ENCODE measurements at places on chromosomes 11 and 22.

- DNase-seq = no peak
These were observed 17.3 kb downstream of the TRMU start for GRCh38 chr22:46352691-46353386.

DNA sequence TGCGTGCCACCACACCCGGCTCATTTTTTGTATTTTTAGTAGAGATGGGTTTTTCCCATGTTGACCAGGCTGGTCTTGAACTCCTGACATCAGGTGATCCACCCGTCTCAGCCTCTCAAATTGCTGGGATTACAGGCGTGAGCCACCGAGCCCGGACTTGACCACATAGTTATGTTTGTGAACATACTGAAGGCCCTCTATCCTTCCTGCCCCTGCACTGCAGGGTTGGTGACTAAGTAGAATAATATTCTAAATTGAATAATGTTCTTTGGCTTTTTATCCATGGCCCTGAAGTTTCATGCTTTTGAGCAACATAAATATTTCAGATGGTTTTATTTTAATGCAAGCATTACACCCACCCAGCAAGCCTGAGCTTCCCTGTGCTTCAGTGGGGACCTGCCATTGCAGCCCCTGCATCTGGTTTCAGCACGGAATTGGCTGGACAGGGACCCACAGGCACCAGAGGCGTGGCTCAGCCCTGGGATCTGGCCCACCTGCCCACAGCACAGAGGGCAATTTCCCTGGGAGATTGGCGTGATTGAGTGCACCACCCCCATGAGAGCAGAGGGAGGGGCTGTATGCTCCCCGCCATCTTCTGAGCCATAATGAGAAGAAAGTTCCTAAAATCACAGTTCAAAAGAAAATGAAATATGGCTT, 460.5 kb downstream of the BRD1 start:
- peak; percentile 7 for DNase-seq

DNA sequence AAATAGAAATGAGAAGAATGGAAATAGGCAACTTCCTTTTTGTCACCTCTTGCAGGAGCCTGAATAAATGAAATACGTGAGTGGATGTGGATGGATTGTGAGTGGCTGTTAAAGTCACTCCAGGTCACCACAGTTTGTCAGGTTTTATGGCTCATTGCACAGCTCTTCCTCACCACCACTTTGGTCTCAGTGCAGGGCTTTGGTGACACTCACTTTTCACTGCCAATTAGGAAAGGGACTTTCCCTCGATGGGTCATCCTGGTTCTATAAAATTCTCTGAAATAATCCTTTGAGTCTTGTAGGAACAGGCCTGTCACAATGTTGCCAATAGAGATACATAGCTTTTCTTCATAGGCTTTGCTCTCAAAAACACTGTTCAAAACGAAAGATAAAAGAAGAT, 172.4 kb upstream of the C11orf87 start:
- DNase-seq = no peak

GRCh38 chr11:80727315-80727714, 1286.5 kb upstream of the TENM4 start:
- no peak for DNase-seq

- DNase-seq = no peak
These were observed 62.1 kb upstream of the HMGXB4 start for GRCh38 chr22:35195226-35195625.

- no peak for DNase-seq
These were observed 18.9 kb upstream of the PISD start for GRCh38 chr22:31680861-31681341.

GRCh38 chr22:47710135-47710534, 947.7 kb downstream of the TBC1D22A start:
- DNase-seq = no peak

DNA sequence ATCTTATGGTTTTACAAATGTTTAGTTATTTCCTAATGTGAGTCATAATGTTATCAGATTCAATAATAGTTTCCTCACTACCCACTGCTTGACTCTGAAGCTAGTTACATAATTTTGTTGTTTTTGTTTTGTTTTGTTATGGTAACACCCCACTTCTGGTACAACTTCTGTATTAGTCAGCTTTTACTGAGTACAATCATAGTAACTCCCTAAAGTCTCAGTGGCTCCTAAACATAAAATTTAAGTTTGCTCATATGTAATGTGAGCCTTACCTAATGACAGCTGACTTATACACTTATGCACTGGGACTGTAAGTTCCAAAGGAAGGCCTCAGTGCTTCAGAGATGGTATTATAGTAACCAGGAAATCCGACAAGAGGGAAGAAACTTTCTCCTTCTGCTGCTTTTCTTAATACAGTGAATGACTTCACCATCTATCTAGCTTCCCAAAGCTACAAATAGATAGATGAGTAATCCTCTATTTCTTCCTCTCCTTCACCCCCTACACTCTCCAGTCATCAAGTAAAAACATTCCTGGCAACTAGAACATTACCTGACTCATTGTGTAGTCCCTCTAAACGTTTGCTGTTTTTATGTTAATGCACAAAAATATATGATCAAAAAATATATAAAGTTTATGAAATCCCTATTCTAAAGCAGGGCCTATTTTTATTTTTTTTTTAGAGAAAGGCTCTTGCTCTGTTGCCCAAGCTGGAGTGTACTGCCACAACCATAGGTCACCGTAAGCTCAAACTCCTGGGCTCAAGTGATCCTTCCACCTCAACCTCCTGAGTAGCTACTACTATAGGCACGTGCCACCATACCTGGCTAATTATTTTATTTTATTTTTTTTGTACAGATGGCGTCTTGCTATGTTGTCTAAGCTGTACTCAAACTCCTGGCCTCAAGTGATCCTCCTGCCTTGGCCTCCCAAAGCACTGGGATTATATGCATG, 563.0 kb downstream of the SOX6 start:
- no peak for DNase-seq

DNA sequence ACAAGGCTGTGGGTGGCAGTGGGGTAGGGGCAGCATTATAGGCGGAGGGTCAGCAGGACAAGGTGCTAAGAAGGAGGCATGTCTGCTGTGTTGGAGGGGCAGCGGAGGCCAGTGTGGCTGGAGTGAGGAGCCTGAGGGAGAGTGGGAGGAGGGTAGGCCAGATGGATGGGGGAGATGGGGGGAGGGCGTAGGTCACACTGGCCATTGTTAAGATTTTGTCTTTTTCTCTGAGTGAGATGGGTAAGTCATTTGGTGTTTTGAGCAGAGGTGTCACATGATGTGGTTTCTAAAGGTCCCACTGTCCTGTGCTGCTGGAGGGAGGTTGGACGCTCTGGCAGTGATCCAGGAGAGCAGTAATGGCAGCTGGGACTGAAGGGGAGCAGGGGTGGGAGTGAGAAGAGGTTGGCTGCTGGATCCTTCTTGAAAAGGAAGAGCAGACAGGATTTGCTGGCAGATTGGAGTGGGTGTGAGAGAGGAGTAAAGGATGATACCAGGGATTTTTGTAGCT, 9.8 kb downstream of the PPP6R3 start:
- DNase-seq = no peak

DNA sequence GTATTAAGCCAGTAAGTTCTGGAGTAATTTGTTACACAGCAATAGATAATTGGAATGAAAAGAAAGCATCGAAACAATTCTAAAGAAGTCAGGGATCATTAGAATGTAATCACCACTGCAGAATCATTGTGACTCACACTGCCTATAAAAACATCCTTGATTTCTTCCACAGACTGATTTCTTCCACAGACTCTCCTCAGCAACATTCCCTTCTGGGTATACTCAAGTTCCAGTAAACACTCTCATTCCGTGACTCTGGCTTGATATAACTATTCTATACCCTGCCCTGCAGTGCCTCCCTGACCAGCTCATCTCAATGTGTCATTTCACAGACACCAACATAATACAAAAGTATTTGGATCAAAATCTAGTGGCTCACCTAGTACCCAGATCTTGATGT, 120.5 kb downstream of the BBOX1 start:
- no peak for DNase-seq

GRCh38 chr22:20109411-20110358, 6.2 kb upstream of the RANBP1 start:
- DNase-seq = no peak

DNA sequence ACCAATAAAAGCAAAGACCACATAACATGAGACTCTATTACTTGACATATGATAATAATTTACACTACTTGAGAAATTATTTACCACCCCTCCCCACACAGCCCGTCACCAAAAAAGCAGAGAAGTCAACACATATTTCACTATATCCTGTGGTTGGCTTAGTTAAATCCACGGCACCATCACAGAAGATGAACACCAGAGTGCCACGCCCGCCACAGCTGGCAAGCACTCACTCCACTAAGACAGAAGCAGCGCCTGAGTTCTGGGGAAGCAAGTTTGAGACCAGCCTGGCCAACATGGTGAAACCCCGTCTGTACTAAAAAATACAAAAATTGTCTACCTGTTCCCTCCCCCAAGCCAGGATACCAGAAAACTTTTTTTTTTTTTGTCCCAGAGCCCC, 53.1 kb downstream of the PACSIN2 start:
- DNase-seq = no peak

DNA sequence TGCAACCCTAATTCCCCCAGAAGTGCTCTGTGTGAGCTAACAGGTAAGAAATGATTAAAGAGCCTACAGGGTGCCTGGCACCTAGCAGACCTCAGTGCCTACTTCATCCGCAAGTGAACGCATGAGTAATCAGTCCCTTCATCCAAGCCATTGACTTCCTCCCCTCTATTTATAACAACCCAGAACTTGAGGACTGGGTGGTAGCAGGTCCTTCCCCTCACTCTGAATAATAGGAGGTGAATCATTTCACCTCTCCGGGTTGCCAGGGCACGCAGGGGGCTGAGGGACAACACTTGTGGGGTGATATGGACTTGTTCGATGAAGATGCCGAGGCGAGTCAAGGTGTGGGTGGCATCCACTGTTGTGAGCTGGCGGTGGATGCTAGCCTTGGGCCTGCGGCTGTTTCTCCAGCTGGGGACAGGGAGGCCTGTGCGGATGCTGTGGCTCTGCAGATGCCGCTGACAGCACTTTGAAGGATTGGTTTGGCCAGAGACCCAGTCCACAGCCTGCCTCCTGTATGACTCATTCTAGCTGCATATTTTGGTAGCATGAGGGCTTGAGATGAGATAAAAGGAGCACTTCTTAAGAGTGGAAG, 11.7 kb upstream of the SORL1-AS1 start:
- peak; percentile 90 for DNase-seq

GRCh38 chr11:12380565-12381325, 3.4 kb downstream of the PARVA start:
- no peak for DNase-seq

DNA sequence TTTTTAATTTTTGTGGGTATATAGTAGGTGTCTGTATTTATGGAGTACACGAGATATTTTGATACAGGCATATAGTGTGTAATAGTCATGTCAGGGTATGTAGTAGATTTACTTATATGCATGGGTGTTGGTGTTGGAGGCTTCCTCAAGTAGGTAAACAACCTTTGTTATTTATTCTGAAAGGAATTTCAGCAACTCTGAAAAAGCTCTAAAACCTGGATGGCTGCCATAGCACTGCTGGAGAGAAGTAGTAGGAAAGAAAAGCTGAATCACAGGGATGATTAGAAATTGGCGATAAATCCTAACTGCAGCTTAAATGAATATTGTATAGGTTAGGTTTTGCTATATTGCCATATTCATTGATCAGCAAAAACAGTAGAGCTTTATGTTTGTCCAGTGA, 44.4 kb upstream of the ST14 start:
- DNase-seq = no peak

DNA sequence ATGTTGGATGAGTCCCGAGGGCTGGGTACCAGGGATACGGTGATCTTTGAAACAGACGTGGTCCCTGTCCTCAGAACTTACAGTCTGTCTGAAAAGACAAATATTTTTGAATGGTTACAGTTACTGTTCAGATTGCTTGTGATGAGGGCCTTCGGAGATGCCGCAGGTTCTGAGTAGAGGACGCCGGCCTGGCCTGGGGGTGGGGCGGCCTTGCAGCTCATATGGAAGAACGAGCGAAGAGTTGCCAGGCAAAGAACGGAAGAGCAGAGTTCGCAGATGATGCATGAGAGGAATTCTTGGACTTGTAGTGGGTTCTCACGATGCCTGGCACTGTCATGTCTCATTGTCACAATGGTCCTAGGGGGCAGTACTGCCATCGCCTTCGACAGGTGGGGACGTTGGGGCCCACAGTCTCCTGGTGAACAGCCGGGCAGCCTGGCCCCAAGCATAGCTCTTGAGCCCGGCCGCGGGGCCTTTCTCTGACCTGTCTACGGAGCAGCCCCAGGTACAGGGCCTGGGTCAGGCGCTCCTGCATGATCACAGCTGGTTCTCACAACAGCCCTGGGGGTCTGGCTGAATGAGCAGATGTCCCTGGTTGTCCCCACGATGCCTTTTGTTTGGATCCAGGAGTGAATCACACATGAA, 60.9 kb upstream of the PARVG start:
- DNase-seq = no peak

DNA sequence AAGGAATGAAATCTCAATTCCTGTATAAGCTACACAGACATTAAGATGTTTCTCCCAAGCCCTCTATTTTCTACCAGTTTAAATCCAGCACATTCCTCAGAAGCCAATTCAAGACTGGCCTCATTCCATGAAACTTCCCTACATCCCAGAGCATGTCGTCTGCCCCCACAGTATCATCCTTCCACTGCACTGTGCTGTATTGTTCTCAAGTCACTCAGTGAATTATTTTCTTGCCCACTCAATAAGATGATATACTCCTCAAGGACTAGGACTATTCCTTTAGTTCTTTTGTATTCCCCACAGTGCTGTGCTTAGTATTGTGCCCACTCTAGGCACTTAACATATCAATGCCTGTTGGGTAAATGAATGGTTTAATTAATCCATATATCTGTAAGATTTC, 203.1 kb upstream of the BLID start:
- DNase-seq = no peak

DNA sequence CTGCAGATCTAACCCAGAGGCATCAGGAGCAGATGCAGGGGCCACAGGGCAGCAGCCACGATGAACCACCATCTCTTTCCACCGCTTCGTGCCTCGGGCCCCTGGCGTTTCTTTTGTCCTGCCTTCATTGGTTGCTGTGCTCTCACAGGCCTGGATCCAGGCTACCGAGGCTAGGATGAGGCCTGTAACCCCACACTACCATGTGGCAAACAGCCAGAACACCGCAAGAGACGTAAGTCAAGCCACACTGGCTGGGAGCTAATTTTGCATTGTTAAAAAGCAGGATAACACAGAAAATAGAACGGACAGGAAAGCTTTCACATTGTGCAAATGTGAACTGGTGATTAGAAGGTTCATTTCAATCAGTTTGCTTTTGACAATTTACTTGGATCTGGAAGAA, 15.7 kb upstream of the ARFGAP3 start:
- no peak for DNase-seq

GRCh38 chr22:27108425-27109114, 451.2 kb downstream of the MIAT start:
- DNase-seq = no peak

- no peak for DNase-seq
These were observed 9.3 kb downstream of the TSSC4 start for GRCh38 chr11:2409611-2410468.
